ENCODE measurements at places on chromosomes 4 and X.

GRCh38 chr4:119125931-119126330 lies 9.7 kb upstream of the MYOZ2 start:
- DNase-seq, result no peak

- peak; percentile 4 for DNase-seq
These were observed 329.4 kb upstream of the AGA start for GRCh38 chr4:177771645-177772044.

GRCh38 chrX:134600714-134601113 lies 57.6 kb downstream of the PLAC1 start:
- DNase-seq, result no peak

- DNase-seq, result no peak
These were observed 51.2 kb upstream of the HCCS start for GRCh38 chrX:11059933-11060332.

- DNase-seq, result no peak
These were observed 17.7 kb upstream of the PAQR3 start for GRCh38 chr4:78956975-78957374.

GRCh38 chr4:101870874-101871273 lies 80.3 kb downstream of the BANK1 start:
- DNase-seq, result no peak

- no peak for DNase-seq
These were observed 52.6 kb upstream of the ARX start for GRCh38 chrX:25068340-25068739.

- DNase-seq, result no peak
These were observed 31.5 kb upstream of the DIPK2B start for GRCh38 chrX:45232139-45232538.

DNA sequence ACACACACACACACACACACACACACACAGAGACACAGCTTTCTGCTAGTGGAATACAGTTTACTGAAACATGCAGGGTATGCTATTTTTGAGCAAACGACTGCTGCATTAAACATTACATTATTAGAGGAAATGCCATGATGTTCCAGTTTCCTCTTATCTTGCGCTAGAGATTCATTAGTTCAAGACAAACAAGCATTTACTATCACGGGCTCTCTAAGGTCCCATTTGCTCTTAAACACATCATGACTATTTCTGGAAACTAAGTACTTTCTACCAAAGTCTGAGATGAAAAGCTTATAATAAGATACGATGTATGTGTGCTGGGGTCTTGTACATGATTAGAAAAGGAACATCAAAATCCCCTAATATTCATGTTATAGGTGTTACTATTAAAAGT lies 48.8 kb downstream of the RPS3A start:
- DNase-seq, result no peak

DNA sequence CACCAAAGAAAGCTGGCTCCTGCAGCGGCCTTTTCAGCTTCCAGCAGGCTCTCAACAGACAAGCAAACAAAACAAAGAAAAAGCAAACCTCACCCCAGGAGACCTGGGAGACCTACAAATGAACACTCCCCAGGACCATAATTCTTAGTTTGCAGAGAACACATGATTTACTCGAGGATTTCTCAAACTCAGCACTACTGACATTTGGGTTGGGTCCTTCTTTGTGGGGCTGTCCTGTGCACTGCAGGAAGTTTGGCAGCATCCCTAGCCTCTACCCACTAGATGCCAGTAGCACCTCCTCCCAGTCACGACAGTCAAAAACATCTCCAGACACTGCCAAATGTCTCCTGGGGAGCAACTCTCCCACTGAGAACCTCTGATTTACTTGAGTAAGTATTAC lies 21.9 kb downstream of the APOO start:
- DNase-seq, result no peak

- DNase-seq, result no peak
These were observed 610.4 kb downstream of the BCOR start for GRCh38 chrX:39487166-39487968.

- no peak for DNase-seq
These were observed 732 bp upstream of the ESX1 start for GRCh38 chrX:104255465-104255864.

DNA sequence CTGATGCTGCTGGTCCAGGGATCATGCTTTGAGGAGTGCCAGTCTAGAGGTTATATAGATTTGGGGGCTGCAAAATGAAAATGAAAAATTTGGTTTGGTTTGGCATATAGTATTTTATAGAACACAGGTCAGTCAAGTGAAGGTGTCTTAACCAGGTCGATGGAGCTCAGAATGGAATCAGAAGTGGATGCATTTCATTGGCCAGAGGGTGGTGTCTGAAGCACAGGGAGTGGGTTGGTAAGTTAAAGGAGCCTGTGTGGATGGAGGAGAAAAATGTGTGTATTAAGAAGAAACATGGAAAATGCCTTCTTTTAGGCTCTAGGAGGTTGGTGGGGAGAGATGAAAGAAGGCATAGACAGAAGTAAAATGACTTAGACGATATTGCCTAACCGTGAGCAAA lies 8.6 kb downstream of the GALNT7 start:
- no peak for DNase-seq

DNA sequence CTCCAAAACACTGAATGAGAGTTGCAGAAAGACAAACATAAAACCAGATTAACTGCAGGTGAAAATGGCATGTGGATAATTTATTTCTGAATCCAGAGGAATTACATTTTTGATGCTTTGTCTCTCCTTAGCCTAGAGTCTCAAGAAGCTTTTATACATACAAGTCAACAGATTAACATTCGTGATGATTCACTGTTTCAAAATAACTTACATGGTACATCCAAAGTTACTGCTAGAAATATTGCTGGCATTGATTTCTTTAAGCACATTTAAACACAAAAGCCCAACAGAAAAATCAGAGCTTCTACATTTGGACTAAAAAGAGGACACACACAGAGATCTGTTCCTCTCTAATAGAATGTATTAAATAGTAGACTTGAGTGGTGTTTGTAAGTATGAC lies 105.6 kb downstream of the AMELX start:
- no peak for DNase-seq

DNA sequence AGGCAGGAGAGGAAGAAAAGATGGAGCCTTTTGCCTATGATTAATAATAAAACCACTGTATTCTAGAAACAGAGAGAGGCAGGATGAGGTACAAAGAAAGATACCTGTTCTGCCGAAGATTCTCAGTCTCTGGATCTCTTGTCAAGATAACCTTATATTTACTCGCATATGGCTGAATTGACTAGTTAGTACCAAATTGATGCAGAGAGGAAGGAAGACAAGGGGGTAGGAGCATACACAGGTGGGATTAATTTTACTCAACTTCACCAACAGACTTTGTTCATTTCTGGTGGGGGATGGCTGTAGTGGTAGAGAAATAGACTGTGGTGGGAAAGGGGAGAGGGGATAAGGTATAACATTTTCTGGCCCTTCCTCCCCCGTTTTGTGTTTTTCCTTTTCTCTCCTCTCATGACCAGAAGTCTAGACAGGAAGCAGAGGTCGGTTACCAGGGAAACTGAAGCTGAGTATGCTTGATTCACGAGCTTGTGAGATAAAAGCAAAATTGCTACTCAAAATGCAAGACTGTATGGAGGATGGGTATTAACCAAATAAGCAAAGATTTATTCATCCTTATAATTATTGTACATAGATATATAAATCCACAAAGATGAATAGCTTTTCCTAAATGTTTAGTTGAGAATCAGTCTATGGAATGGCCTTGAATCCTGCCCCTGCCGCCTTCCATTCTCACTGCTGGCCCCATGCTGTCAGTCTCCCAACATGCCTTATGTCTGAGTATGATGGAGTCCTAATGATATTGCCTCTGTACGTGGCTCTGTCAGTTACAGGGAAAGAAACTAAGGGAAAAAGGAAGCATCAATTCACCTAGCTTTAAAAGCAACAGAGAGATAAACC lies 17.8 kb upstream of the PAGE2B start:
- no peak for DNase-seq

- no peak for DNase-seq
These were observed 2.6 kb upstream of the ZNF674 start for GRCh38 chrX:46547857-46548256.

- DNase-seq, result no peak
These were observed 10.2 kb upstream of the RUFY3 start for GRCh38 chr4:70711599-70711998.

GRCh38 chrX:11296051-11296450 lies 2.8 kb downstream of the AMELX start:
- peak; percentile 8 for DNase-seq

- DNase-seq, result no peak
These were observed 61.3 kb downstream of the CENPC start for GRCh38 chr4:67483868-67484602.

DNA sequence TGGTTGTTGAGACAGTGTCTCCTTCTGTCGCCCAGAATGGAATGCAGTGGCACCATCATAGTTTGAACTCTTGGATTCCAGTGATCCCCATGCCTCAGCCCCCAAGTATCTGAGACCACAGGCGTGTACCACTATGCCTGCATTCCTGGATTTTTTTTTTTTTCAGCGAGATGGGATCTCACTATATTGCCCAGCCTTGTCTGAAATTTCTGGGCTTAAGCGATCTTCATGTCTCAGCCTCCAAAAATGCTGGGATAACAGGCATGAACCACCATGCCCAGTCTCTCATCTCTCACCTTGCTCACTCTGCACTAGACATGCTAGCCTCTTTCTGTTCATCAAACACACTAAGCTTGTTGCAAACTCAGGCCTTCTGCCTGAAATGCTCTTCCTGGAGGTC lies 104.1 kb downstream of the UBE2K start:
- no peak for DNase-seq

- no peak for DNase-seq
These were observed 5.1 kb downstream of the RAB33B start for GRCh38 chr4:139458999-139459398.

GRCh38 chr4:69984030-69984443 lies 11.7 kb upstream of the STATH start:
- peak; percentile 78 for DNase-seq

GRCh38 chr4:99817309-99817890 lies 773 bp downstream of the DAPP1 start:
- no peak for DNase-seq

DNA sequence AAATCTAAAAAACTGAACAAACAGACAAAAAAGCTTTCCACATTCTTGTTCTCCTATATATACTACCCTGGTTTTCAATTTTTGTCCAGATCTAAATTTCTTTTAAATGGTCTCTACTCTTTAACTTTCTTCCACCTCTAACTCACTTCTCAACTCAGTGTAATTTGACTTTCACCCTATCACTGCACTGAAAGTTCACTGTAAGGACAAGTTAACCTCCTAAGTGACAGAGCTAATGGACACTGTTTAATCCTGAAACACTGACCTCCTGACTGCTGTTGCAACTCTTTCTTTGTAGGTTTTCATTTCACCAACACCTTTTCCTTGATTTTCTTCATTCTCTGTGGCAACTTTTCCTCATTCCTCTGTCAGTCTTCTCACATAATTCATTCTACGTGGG lies 50.0 kb downstream of the ATOH1 start:
- DNase-seq, result no peak

DNA sequence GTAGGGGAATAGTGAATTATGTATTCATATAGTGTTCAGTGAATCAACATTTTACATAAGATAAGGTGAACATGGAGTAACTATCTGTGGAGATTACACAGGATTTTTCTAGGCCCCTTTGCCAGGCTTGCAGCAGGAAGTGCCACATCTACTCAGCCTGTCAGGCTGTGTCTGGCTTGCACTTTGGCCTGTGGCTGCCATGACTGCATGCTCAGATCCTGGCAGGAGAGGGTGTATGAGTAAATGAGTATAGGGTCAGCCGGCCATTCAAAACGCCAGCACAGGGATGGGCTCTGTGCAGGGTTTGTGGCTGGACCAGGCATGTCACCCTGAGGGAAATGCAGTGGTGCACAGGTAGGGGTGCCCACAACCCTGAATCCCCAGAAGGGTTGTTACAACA lies 51.9 kb downstream of the UBQLN2 start:
- DNase-seq, result no peak

GRCh38 chr4:42638993-42639392 lies 17.9 kb downstream of the ATP8A1 start:
- DNase-seq, result no peak

GRCh38 chr4:143381189-143382118 lies 44.8 kb downstream of the GAB1 start:
- DNase-seq, result no peak

- DNase-seq, result peak; percentile 57
These were observed 11.9 kb downstream of the G6PD start for GRCh38 chrX:154534526-154535322.

All from NCI-H510A treated with DMSO at 0.1 percent for 48 hours (cell line).